ENCODE measurements at places on chromosomes 4 and X.

DNA sequence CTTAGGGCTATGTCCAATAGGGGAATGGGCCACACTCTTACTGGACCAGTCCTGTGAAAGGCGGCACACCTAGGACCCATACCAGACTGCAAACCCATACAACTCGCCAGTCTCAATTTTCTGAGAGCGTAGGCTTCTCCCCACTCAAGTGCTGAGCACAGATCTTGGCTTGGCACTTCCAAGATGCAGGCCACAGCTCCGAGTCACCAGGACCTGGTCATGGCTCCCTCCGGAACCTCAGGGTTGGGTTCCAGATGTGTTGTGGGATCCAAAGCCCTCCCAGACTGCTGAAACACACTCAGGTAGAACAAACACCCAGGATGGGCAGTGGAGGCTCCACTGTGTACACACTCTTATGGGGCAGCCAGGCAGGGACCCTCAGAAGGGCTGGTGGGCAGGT lies 103.3 kb downstream of the TMEM144 start:
- no peak for DNase-seq

GRCh38 chr4:41207291-41207831 lies 7.0 kb downstream of the APBB2 start:
- no peak for DNase-seq

DNA sequence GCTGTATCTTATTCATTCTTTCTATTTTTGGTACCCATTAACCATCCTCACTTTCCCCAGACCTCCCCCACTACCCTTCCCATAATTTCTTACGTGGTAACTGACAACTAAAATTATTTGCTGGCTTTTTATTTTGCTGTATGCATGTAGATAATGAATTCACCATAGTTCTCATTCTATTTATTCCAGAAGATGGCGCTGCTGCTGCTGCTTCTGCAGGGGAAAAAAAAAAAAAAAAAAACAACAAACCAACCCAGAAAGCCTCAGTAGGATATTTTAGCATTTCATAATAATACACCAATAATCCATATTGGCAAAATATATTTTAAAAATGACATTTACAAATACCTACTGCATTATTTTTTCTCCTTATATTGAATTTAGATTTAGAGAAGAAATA lies 416.6 kb upstream of the MAGEB18 start:
- no peak for DNase-seq

DNA sequence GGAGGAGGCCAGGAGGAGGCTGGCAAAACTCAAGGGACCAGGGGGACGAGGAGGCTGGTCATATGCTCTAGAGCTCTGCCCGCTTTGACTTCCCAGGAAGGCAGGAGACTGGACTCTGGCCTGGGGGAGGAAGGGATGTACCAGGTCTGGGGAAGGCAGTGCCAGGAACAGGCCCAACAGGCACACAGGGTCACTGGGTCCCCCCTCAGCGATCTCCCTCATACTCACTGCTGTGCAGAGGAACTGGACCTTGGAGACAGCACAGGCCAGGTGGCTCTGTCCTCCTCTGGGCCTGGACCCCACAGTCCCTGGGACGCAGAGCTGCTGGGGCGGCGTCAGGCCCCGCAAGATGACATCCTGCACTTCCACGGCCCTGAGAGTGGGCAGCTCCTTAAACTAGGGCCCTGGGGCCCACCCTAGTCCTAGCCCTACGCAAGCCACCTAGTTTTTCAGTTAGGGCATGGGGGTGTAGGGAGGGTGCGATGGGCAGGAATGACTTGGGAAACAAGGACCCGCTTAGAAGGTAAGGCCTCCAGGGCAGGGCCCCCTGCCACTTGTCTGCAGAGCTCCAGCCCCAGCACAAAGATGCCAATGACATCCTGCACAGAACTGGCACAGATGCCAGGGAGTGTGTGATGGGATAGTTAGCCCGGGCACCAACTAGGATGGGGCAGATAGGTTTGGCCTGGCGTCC lies 59.5 kb downstream of the HTRA3 start:
- DNase-seq = no peak

DNA sequence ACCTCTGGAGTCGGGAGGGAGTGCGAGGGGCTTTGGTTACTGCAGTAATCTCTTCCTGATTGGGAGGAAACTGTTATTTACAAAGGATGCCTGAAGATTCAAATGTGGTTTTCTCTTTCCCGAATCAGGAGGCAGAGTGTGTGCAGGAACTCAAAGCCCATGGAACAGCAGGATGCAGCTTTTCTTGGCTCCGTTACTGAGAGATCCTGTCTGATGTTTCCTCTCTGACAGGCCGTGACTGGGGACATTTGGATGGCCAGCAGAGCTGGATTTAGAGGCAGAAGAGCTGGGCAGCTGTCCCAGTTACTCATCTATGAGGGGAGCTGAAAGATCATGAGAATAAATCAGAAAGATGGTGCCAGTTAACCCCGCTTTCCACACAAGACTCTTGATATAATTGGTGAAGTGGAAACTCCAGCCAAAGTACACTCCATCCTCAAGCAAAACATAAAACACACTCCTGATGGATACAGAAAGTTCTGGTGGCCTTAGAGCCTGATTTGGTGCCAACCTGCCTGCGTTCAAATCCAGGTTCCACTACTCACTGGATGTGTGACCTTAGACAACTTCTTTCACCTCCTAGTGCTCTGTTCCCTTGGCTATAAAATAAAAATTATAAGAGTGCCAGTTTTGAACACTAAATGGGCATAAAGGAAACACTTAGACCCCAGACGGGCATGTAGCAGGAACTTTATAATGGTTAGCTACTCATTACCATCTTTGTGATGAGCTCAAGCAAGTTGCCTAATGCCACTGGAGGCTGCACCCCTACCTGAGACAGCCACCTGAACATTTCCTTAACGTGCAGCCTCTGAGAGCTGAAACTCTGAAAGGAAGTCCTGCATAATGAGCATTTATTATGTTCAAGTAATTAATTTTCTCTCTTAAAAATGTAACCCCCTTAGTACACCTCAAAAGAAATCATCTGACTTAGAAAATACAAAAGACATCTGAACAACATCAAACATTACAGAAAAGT lies 349.0 kb upstream of the GATB start:
- no peak for DNase-seq

- DNase-seq = no peak
These were observed 134.0 kb upstream of the PJA1 start for GRCh38 chrX:69299285-69299684.

DNA sequence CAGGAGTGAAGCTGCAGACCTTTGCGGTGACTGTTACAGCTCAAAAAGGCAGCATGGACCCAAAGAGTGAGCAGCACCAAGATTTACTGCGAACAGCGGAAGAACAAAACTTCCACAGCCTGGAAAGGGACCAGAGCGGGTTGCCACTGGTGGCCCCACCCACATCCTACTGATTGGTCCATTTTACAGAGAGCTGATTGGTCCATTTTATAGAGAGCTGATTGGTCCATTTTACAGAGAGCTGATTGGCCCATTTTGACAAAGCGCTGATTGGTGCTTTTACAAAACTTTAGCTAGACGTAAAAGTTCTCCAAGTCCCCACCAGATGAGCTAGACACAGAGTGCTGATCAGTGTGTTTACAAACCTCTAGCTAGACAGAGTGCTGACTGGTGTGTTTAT lies 134.2 kb upstream of the FRG1 start:
- no peak for DNase-seq

- no peak for DNase-seq
These were observed 60.5 kb upstream of the MCUB start for GRCh38 chr4:109499513-109499912.

- DNase-seq = no peak
These were observed 20.6 kb downstream of the ATP10D start for GRCh38 chr4:47505666-47506065.

DNA sequence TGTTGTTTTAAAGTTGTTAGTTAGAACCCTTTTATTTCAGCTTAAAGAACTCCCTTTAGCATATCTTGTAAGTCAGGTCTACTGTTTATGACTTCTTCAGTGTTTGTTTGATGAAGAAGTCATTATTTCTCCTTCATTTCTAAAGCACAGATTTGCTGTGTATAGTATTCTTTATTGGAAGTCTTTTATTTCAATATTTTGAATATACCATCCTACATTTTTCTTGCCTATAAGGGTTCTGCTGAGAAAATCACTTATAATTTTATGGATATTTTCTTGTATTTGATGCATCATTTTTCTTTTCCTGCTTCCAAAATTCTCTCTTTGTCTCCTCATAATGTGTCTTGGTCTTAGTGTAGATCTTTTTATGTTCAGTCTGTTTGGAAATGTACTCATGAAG lies 134.5 kb downstream of the CPXCR1 start:
- DNase-seq = no peak

- DNase-seq = no peak
These were observed 837.9 kb upstream of the LCORL start for GRCh38 chr4:18859468-18859867.

DNA sequence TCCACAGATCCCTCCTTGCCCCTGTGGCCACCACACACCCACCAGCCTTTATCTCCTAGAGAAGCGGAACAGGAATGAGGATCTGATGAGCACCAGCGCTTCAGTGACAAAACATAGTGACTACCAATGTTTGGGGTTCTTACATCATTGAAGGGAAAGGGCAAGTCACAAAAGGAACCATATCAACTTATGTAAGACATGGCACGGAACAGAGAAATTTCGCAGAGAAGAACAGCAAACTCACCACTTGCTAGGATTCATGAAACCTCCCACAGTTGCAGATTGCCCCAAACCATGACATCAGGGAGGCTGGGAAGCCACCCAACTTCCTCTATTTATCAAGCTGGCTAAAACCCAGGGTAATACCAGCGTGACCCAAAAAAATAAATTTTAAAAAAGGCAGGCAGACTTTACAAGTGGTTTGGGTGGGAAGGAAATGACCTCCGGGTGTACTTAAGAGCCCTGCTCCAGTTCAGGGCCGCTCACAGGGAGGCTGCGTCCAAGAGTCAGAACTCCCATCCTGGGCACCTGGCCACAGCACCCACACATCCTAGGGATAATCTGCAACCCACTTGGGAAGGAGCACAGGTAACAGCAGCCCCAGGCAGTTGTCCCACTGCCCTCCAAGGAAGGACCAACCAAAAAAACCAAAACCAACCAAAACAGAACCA lies 36.0 kb downstream of the ADGRG2 start:
- DNase-seq = no peak

- no peak for DNase-seq
These were observed 6.3 kb upstream of the OTUD4 start for GRCh38 chr4:145186729-145187128.

GRCh38 chrX:44228621-44229020 lies 114.9 kb downstream of the EFHC2 start:
- peak; percentile 36 for DNase-seq

- no peak for DNase-seq
These were observed 186.9 kb upstream of the SPOCK3 start for GRCh38 chr4:167421201-167421600.

DNA sequence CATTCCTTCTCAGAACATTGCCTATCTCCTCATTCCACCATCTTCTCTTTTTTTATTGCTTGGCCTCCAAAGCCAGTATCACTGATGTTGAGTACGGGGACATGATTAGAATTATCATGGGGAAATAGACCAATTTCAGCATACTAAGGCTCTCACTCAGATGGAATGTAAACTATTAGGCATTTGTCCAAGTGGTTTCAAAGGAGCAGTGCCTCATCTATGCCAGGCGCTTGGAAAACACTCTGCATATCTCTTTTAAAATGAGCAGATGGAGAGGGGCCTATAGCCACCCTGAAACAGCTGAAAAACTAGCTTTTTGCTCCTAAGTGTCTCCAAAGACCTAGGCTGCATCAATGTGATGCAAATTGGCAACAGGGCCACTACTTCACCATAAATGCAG lies 150.8 kb upstream of the DIPK2B start:
- DNase-seq = no peak

- DNase-seq = no peak
These were observed at the start of gene NUDT10 for GRCh38 chrX:51332188-51332942. Gene NUDT10 (plus strand): TSS chrX:51332822. CDS start chrX:51332966, 144 bp downstream.

GRCh38 chrX:118963159-118963558 lies 11.3 kb upstream of the LONRF3 start:
- DNase-seq = no peak

- no peak for DNase-seq
These were observed 117.9 kb downstream of the COX18 start for GRCh38 chr4:72951628-72952027.

- DNase-seq = no peak
These were observed 60.9 kb downstream of the SEC24B start for GRCh38 chr4:109494563-109494962.
